OCI-M1 (cell line): ENCODE measurements at places on chromosomes 6 and 20.

DNA sequence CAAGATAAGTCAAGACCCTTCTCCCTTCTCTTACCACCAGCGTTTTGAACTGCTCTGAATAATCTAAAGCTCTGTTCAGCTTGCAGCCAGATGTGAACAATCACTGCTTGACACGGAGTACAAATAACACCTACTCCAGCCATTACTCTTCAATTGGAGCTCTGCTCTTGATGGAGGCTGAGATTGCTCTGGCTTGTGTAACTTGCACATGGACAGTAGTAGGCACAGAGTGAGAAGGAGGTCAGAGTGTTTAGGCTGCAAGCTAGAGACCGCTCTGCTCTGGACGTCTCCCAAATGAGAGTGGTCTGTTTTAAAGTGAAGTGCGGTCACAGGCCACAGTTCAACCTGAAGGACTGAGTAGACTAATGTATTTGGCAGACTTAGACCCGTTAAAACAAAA lies 158.3 kb downstream of the HDGFL1 start:
- DNase-seq = peak; percentile 67

DNA sequence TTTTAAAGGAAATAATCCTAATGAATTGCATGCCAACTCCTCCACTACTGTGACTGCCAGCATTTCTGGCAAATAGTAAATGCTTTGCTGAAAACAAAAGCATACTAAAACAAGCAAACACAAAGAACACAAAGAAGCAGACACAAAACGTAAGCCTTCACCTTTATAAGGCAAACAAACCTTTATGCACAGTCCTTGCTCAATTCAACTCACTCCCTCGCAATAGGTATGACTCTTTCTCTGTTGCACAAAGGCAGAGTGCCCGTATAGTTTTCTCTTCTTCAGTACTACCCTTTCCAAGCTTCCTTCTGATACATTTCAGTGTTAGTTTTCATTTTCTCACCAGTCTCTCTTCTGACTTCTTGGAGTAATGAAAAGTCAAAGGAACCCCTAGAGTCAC lies 63.9 kb downstream of the PDE10A start:
- DNase-seq = no peak

- no peak for DNase-seq
Observed at GRCh38 chr6:43706788-43707187, 19.2 kb upstream of the MRPS18A start.

DNA sequence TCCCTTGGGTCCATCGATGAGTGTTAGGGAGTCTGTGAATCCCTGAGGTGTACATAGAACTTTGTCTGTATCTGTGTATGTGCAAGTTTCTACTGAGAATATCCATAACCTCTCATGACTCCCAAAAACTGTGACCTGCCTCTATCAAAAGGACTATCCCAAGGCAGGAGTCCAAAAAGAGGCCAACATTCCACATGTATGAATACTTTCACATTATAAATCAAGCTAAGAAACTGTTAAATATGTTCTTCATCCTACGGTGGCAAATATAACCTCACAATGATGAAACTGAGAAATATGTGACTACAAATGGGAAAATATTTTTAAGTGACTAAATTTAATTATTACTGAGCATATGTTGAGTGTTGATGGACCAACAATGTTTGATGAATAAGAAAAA lies 16.1 kb upstream of the STX11 start:
- no peak for DNase-seq
